Mucosa of descending colon (tissue), 3 donors: ENCODE measurements at places on chromosomes 6 and 20. TPM values are rescaled to one million over a fixed set of nuclear protein-coding genes. Genes with fewer than 3 reads are reported as not detected.

BEND3 gene
- total RNA-seq, result 3.6 TPM

GPR63 gene
- total RNA-seq, result 1.5 TPM

DNA sequence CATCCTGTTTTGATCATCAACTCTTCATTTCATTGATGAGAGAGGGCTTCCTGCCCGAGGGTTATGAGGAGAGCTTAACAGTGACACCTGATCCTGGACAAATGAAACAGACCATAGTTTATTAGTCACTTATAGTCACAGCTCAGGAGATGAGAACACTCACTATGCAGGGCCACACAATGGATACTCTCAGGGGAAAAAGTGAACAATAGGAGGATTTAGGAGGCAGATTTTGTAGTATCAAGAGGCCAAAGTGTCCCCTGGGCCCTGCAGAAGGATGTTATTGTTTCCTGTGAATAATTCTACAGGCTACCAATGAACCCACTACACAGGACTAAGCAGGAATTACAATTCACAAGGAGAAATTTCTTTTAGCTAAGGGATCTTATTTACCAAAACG lies 772.8 kb upstream of the MAN1A1 start:
- DNase-seq, result no peak

DNA sequence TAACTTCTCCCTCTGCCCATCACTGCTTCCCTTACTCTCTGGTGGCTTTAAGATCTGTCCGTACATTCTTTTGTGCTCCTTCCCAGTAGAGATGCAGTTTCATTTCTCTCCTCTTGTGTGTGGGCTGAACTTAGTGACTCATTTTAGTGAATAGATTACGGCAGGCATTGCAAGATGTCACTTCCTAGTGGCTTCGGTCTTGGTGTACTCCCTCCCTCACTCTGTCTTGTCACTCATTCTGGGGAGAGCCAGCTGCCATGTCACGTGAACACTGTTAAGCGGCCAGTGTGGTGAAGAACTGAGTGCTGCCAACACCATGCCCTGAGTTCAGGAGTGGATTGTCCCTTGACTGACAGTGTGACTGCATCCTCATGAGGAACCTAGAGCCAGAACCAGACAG lies 115.9 kb downstream of the OTOR start:
- DNase-seq, result no peak

DNA sequence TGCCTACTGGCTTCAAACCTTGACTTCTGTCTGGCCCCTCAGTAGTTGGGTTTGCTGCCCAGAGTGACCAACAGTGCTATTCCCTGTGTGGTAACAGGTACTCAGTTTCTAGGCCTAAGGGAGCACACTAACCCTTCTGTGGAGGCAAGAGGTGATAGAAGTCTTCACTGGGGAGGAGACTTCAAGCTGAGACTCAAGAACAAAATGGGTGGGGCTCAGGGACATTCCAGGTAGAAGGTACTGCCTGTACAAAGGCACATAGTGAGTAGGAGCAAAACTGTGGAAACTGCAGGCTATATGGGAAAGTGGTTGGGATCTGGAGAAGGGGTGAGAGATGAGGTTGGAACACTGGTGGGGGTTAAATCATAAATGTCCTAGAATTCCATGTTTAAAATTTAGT lies 2.3 kb upstream of the SCAND1 start:
- DNase-seq, result peak; percentile 30

DNA sequence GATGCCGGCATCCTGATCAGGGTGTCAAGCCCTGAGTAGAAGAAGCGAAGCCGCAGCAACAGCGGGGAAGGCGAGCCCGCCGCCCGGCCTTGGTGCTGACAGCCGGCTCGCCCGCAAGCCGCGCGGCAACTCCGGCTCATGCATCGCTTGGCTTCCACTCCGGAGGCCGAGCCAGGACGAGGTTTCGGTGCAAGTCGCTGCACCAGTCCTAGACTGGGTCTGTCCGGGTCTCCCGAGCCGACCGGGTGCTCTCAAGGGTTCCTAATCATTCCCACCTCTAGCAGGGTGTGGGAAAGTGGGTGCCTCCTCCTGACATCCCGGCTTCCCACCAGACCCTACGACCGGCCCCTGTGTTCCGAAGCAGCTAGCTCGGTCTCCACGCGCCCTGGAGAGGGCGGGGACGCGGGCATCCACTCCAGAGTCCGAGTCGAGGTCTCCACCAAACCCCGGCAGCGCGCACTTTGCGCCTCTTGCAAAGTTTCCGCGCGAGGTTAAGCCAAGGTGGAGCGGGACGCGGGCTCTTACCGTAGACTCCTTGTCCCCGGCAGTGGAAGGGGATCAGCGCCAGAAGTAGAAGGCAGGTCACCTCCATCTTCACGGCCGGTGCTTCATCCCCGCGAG lies 1.4 kb downstream of the MDGA1 start:
- no peak for DNase-seq

DNA sequence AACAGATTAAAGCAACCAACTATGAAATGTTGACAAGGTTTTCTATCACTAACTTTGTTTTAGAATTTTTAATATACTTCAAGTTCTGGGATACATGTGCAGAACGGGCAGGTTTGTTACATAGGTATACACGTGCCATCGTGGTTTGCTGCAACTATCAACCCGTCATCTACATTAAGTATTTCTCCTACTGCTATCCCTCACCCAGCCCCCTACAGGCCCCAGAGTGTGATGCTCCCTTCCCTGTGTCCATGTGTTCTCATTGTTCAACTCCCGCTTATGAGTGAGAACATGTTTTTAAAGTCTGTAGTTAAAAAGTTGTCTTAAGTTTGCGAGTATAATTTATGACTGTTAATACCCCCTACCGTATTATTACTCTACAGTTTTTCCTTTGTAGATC lies 844.3 kb upstream of the MANEA start:
- no peak for DNase-seq

DNA sequence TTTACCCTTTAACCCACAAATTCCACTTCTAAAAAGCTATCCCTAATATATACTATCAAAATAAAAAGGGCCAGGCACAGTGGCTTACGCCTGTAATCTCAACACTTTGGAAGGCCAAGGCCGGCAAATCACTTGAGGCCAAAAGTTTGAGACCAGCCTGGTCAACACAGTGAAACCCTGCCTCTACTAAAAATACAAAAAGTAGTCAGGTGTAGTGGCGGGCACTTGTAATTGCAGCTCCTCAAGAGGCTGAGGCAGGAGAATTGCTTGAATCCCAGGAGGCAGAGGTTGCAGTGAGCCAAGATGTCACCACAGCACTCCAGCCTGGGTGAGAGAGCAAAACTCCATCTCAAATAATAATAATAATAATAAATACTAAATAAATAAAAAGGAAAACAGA lies 82.5 kb downstream of the TRIM27 start:
- DNase-seq, result no peak

DNA sequence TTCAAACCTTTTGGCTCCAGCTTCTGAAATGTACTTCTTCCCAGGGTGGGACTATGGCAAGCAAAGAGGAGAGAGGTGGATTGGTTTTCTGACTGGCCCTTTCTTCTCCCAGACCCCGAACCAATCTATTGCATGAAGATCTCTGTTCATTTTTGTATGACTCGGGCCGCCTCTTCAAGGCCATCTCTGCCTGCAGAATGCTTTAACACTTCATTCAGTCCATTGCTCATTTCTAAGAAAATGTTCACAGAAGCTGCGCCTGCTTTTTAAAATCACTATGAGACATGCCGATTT lies 1.6 kb downstream of the VGLL2 start:
- no peak for DNase-seq

DNA sequence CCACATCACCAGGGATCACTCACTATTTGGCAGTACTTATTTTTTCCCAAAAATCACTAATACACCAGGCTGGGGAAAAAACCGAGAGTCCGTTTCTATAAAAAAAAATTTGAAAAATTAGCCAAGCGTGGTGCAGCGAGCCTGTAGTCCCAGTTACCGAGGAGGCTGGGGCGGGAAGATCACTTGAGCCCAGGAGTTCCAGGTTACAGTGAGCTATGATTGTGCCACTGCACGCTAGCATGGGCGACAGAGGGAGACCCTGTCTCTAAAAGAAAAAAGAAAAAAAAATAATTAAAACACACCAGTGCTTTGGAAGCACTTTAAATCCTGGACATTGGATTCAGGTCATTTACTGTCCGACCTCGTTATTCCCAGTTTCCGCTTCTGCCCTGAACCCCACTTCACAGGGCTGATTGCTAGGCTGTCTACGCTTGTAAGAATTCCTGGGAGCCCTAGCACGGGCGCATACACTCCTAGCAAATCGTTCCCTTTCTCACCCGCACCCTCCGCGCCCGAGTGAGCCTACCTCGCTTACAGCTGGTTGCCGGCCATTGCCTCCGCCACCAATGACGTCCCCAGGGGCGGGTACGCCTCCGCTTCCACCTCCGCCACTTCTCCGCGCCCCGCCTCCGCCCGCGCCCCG lies at the start of gene TPMT:
Gene TPMT (minus strand): TSS at position 571 of the 643 bp plus-strand sequence. CDS start 5,950 bp downstream, outside the sequence.
- no peak for DNase-seq

GRCh38 chr6:90294614-90294988 lies 2.0 kb downstream of the BACH2 start:
- no peak for DNase-seq
